ENCODE measurements at places on chromosomes 2 and 18.
A peak's percentile ranks its signal among the peaks of the same experiment; 100 is the strongest.

DNA sequence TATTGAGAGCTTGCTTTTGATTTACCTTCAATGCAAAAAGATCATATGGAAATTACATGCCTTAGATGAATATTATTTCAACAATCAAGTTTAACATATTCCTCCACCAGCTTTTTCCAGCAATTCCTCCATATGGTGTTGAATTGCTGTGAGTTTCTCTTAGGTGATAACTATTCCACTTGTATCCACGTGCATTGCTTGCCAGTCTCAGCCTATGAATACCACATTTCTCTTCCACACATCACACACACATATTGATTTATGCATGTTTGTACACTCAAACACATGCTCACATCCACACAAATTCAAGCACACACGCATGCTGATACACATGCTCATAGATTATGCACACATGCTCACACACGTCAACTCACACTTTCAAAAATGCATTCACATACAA lies 770.0 kb upstream of the LINC00305 start:
- no peak for DNase-seq

DNA sequence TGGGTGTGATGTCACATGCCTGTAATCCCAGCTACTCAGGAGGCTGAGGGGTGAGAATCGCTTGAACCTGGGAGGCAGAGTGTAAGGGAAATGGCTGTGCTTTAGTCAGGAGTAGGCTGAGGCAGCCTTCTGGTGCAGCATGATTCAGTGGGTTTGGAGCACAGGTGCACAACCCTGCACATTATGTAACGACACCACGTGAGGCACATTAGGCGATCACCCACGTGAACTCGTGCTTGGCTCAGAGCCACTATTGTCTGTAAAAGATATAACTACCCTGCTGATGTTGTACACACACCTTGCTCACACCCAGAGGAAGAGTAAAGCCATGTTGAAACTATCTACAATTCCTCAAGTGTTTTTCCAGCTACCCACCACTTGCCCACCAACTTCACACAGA lies 54.8 kb upstream of the ZC3H15 start:
- no peak for DNase-seq

GRCh38 chr18:53747663-53748160 lies 476.8 kb downstream of the MBD2 start:
- DNase-seq: no peak

- DNase-seq: no peak
Measured at GRCh38 chr2:47551800-47552525, 149.0 kb downstream of the MSH2 start.

GRCh38 chr18:52617931-52618330 lies 277.9 kb downstream of the DCC start:
- DNase-seq: no peak

DNA sequence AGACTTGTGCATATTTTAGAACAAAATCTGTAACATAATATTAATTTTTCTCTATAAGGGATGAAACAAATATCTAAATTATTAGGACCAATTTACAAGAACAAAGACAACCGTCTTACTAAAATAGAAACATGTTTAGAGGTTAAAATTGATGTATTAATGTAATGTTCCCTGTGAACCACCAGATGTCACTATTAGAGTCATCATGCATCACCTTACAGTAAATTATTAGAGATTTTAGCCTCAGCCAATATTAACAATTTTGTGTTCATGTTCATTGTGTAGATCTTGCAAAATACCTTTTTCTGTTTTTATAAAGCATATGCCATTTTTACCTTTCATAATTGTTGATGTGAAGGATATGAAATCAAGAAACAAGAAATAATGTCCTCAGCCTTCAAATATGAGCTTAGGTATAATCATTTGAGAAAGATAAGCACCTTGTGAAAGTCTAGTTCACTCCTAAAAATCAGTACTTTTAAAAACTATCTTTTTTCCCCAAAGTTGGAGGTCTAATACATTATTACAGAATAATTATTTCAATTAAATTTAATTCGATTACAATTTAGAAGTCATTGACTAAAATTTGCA lies 344.3 kb upstream of the KCNH7 start:
- no peak for DNase-seq

DNA sequence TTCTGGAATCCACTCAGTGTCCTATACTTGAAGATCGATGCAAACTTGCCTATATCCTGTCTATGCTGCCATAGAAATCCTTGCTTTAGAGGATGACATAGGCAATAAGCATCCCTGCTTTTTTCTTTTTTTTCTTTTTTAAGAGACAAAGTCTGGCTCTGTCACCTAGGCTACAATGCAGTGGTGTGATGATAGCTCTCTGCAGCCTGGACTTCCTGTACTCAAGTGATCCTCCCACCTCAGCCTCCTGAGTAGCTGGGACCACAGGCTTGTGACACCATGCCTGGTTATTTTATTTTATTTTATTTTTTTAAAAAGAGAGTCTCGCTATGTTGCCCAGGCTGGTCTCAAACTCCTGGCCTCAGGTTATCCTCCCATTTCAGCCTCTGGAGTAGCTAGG lies 76.9 kb downstream of the LBH start:
- DNase-seq: no peak

DNA sequence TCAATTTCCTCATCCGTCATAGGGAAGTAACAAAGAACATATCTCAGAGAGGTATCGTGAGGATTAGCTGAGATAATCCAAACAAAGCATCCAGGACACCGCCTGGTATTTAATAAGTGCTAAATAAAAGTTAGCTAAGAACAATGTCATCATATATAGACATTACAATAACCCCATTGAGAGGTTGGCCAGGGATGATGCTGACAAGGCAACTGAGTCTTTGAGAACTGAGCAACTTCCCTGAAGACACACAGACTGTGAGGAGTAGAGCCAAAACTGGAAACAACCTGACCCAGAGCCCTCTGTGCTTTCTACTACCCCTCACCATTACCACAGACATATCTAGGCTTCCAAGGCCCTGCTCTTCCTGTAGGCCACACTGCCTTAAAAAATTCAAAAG lies 1.6 kb upstream of the DCTN1 start:
- DNase-seq: no peak

DNA sequence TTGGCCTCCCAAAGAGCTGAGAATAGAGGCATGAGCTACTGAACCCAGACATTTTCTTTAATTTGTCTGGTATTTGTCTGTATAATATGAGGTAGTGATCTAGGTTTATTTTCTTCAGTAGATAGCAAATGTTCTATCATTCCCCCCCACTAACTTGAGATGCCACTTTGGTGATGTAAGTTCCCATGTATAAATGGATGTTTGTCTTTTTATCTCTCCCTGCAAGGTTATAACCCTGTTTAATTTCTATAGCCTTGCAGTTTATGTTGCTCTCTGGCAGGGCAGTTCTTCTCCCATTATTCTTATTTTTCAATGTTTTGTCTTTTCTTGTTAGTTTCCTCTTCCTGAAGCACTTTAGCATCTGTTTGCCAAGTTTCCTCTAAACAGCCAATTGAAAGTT lies 39.1 kb upstream of the MAP4K4 start:
- no peak for DNase-seq

- DNase-seq: no peak
Measured at GRCh38 chr2:38856165-38856564, 19.6 kb downstream of the DHX57 start.

GRCh38 chr2:114113518-114113917 lies 223.6 kb downstream of the ACTR3 start:
- no peak for DNase-seq

DNA sequence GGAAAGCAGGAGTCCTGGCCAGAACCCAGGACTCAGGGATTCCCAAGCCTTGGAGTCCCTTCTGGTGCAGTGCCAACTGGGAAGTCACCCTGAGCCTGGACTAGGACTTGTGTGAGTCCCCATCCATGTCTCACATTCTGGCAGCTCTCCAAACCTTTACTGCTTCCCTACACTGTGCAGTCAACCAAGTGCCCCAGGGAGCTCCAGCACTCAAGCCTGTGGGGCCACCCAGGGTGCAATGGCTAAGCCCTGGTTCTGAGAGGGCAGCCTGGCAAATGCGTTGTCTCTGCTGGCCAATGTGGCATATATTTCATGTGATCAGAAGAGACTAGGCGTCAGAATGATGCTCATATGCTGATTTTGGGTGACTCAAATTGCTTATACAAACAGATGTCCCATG lies 223.4 kb downstream of the SP3 start:
- no peak for DNase-seq

DNA sequence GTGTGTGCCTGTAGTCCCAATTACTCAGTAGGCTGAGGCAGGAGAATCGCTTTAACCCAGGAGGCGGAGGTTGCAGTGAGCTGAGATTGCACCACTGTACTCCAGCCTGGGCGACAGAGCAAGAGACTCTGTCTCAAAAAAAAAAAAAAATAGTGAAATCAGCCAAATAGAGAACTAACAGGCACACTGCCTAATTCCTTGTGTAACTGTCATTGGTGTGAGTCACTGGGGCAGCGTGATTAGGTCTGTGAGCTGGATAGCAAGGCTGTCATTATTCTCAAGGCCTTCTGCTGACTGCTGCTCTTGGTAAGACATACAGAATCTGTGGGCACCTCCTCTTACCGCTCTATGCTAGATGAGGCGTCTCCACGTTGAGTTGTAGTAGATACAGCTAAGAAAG lies 270.3 kb downstream of the NEDD4L start:
- no peak for DNase-seq

GRCh38 chr2:73982140-73982617 lies 2.5 kb upstream of the TET3 start:
- DNase-seq: no peak

- DNase-seq: no peak
Measured at GRCh38 chr18:35998967-35999366, 26.5 kb downstream of the RMP24 start.

GRCh38 chr2:127003070-127003800 lies 103.7 kb downstream of the BIN1 start:
- DNase-seq: no peak

DNA sequence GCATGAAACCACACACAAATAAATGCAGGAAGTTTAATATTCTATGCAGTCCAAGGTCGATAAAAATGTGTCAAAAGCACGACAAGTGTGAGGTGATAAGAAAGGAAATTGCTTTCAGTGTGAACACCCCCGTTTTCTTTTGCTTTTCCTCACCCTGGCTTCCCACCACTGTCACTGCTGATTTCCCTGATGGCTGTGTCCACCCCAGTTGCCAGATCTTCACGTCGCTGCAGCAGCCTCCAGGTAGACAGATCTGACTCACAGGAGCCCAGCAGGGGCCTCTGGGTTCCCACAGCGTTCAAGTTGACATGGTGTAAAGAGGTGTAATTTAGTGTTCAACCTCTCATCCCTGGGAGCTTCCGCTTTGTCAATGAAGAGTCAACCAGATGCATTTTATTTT lies 128.0 kb upstream of the TACR1 start:
- DNase-seq: no peak

GRCh38 chr2:170022692-170023091 lies 155.3 kb upstream of the MYO3B start:
- DNase-seq: no peak

GRCh38 chr2:219509780-219510511 lies 4.3 kb upstream of the ASIC4 start:
- DNase-seq: no peak

DNA sequence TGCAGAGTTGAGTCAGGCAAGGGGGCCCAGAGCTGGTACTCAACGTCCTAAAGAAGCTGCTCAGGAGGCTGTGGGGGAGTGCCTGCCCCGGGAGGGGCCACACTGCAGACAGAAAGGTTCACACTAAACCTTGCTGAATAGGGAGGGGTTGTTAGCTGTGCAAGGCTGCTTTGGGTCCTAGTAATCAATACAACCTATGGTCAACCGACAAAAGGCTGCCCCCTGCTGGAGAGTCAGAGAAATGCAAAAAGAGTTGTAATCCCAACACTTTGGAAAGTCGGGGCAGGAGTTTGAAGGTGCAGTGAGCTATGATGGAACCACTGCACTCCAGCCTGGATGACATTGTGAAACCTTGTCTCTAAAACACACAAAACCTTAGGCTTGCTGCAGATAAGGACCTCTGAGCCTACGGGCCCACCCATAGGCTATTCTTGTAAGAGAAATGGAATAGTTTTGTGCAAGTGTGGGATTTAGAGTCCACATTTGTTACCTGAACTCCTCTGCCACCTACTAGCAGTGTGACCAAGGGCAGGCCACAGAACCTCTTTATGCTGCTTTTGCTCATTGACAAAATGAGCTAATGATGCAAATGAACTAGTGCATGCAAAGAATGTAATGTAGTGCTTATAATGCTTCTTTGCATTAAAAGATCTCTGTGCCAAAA lies 81.5 kb downstream of the PRPF40A start:
- DNase-seq: peak; percentile 42

GRCh38 chr18:56107821-56108477 lies 520.0 kb upstream of the TCF4 start:
- no peak for DNase-seq

GRCh38 chr2:201952187-201952586 lies 81.5 kb upstream of the FZD7 start:
- DNase-seq: no peak

- no peak for DNase-seq
Measured at GRCh38 chr2:68807821-68808266, 63.4 kb downstream of the BMP10 start.

DNA sequence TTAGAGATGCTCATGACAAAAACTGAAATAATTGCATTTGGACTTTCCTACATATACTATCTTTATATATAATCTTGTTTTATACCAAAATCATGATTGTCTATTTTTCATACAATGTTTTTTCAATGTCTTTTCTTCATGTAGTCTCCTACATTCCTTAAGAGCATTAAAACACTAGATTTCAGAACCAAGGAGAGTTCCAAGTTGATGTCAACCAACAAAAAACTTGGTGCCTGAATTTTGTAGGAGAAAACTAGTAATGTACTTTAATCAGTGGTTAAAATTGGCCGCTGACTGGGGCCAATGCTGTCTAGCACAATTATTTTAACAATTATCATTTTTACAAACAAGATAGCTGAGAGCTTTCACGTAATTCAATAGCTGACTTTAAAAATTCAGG lies 678.8 kb downstream of the DCC start:
- DNase-seq: no peak

DNA sequence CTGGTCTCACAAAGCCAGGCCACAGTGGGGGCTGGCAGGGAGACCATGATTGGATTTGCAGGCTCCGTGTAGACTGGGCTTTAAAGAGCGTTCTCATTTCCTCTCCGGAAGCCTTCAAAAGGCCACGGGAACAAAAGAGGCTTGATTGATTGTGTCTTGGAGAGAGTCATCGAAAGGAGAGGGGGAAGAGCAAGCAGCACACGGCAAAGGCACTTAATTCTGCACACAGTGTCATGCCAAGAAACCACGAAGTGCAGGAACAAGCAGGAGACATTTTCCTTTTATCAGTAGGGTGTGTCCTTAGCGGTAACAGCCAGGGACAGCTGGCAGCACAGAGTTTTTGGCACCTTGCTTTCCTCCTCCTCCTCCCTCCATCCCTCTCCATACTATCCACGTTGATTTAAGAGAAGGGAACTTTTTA lies 47.7 kb downstream of the GLI2 start:
- no peak for DNase-seq

GRCh38 chr2:45771261-45771660 lies 119.8 kb downstream of the PRKCE start:
- DNase-seq: no peak

Data from stimulated activated CD8-positive, alpha-beta memory T cell treated with anti-CD3 and anti-CD28 coated beads, Interleukin-7, amount 100 ng/mL, for 24 hours (primary cell).